Right lobe of liver (tissue), 6 donors: ENCODE measurements at places on chromosomes 2 and 18.

DNA sequence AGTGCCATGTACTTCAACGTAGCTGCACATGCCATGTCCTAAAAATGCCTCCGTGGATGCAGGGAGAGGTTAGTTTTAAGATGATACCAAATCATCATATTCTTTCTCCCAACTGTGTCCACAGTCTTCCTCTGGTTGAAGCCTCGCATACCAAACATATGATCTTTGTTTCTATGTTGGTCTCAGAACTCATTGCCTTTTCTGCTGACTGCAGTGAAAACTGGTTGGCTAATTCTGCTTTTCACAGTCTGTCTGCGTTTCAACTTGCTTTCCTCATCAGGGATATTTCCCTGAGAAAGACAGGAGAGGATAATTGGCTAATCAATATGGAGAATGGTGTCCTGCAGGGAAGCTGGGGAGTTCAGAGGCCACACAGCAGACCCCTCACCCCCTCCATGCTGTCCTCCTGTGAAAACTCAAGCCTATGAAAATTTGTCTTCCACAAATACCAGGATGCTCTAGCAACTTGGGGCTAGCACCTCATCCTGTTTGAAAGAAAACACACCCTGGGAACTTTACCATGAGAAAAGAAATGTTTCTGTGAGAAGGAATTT lies 192.2 kb upstream of the PXDN start:
- H3K36me3 ChIP-seq, result no peaks in the 10 kb centered on the region
- no peaks in the 10 kb centered on the region for H3K27me3 ChIP-seq
- no peak for DNase-seq
- H3K4me3 ChIP-seq, result no peak overlapping the region

- DNase-seq, result no peak
- H3K27ac ChIP-seq, result no peak overlapping the region
- H3K27me3 ChIP-seq, result no peaks in the 10 kb centered on the region
- H3K36me3 ChIP-seq, result no peaks in the 10 kb centered on the region
- no peak overlapping the region for H3K4me3 ChIP-seq
These were observed 117.8 kb upstream of the SMAD2 start for GRCh38 chr18:48048251-48048650.

- peaks cover 12% of the 10 kb centered on the region for H3K36me3 ChIP-seq
- no peak overlapping the region for H3K4me3 ChIP-seq
- H3K27me3 ChIP-seq, result no peaks in the 10 kb centered on the region
- H3K4me1 ChIP-seq, result peaks cover 6% of the 10 kb centered on the region
- DNase-seq, result no peak
These were observed 38.5 kb downstream of the NPC1 start for GRCh38 chr18:23547846-23548245.

DNA sequence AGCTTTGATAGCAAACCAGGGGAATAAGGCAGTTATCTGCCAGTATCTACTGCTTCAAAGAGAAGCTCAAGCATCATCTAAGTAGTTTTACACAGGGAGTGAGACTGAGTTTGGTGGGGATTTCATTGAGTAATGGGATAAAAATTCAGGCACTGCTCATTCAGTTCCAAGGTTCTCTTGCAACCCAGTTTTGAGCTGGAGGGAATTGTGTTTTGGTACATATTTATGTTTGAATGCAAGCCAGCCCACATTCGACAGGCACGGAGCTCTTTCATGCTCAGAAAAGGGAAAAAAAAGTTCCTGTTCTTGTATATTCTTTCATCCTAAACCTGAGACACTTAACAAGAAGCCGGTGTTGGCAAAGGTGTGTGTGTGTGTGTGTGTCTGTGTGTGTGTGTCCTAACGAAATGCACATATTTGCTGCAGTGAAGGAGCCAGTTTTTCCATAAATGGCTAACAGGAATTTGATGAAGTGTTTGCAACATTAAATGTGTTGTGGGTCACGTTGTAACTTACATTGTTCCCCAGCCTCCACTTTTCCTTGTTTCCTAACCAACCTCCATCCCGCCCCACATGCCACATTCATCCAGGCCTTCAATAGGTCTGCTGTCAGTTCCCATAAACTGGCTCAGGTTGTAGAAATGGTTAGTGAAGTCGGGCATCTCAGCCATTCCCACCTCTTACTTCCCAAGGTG lies 311.1 kb downstream of the TXNL1 start:
- H3K4me1 ChIP-seq, result no peaks in the 10 kb centered on the region
- no peaks in the 10 kb centered on the region for H3K36me3 ChIP-seq
- no peak overlapping the region for H3K27ac ChIP-seq
- no peaks in the 10 kb centered on the region for H3K27me3 ChIP-seq

DNA sequence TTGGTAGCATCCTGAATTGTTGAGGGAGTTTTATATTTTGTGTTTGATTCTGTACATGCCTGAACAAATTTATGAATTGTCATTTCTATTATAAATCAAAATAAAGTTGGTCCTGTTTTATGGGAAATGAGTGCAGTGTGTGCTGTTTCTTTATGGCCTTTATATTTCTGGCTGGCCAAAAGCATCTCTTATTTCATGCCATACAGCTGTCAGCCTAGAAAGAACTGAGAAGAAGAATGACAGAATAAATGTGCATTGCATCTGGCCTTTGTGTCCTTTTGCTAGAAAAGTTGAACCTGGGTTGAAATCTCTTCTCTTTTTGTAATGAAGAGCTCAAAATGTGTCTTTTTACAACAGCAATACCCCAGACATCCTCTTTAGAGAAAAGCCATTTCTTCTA lies 474.7 kb upstream of the LRATD1 start:
- no peak overlapping the region for H3K27ac ChIP-seq
- no peaks in the 10 kb centered on the region for H3K27me3 ChIP-seq
- H3K4me3 ChIP-seq, result no peak overlapping the region
- no peaks in the 10 kb centered on the region for H3K36me3 ChIP-seq
- H3K4me1 ChIP-seq, result no peaks in the 10 kb centered on the region

- no peaks in the 10 kb centered on the region for H3K4me1 ChIP-seq
- H3K27me3 ChIP-seq, result no peaks in the 10 kb centered on the region
- DNase-seq, result no peak
- no peak overlapping the region for H3K4me3 ChIP-seq
- no peak overlapping the region for H3K27ac ChIP-seq
These were observed 233.2 kb downstream of the TCF4 start for GRCh38 chr18:55354795-55355194.

DNA sequence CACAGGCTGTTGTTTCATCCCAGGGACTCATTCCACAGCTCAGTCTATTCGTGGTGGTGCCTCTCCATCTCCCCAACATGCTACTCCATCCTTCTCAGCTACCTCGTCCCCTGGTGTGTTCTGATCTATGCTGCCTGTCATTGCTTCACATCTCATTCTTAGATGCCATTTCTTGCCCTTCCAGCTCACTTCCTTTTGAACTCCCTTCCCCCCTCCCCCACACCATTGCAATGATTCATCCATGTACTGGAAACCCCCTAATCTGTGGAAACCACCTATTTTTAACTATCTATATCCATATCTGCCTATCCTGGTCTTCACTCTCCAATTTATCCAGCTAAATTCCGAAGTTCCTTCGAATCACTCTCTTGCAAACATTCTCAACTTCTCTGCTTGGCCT lies 65.7 kb upstream of the PARD3B start:
- no peak overlapping the region for H3K4me3 ChIP-seq
- DNase-seq, result no peak
- no peak overlapping the region for H3K27ac ChIP-seq
- no peaks in the 10 kb centered on the region for H3K36me3 ChIP-seq
- H3K27me3 ChIP-seq, result no peaks in the 10 kb centered on the region
- H3K4me1 ChIP-seq, result no peaks in the 10 kb centered on the region

DNA sequence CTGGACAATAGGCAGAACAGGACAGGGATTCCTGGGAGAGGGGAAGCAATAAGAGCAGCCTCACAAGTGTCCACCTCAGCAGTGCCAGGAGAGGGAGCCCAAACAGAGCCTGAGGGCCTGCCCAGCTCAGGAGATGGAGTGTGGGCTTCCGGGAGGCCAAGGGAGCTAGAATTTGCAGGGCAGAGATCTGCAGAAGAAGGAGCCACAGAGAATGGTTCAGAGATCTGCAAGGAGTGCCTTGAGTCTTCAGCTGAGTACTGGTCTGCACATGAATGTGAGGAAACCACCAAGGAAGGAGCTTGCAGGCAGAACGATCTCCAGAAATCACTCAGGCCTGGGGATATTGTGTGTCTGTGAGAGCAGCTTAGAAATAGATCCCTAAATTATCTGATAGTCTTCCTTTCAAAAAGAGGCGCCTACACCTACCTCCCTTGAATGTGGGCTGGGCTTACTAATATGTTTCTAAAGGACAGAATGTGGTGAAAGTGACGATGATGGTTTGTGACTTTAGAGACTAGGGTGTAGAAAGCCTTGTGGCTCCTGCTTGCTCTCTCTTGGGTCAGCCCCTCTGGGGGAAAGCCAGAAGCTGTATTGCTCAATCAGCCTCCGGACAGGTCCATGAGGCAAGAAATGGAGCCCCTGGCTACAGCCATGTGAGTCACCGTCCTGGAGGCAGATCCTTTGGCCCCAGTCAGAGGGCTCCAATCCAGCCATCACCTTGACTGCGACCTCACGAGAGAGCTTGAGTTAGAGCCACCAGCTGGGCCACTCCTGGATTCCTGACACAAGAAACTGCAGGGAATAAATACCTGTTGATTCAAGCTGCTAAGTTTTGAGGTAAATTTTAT lies 7.6 kb upstream of the LPIN1 start:
- H3K36me3 ChIP-seq, result no peaks in the 10 kb centered on the region
- no peak overlapping the region for H3K27ac ChIP-seq
- H3K4me1 ChIP-seq, result peaks cover 22% of the 10 kb centered on the region
- H3K27me3 ChIP-seq, result no peaks in the 10 kb centered on the region

GRCh38 chr2:146228466-146229058 lies 1616.3 kb upstream of the ACVR2A start:
- DNase-seq, result no peak
- no peaks in the 10 kb centered on the region for H3K36me3 ChIP-seq
- no peaks in the 10 kb centered on the region for H3K27me3 ChIP-seq
- H3K4me3 ChIP-seq, result no peak overlapping the region
- no peaks in the 10 kb centered on the region for H3K4me1 ChIP-seq

DNA sequence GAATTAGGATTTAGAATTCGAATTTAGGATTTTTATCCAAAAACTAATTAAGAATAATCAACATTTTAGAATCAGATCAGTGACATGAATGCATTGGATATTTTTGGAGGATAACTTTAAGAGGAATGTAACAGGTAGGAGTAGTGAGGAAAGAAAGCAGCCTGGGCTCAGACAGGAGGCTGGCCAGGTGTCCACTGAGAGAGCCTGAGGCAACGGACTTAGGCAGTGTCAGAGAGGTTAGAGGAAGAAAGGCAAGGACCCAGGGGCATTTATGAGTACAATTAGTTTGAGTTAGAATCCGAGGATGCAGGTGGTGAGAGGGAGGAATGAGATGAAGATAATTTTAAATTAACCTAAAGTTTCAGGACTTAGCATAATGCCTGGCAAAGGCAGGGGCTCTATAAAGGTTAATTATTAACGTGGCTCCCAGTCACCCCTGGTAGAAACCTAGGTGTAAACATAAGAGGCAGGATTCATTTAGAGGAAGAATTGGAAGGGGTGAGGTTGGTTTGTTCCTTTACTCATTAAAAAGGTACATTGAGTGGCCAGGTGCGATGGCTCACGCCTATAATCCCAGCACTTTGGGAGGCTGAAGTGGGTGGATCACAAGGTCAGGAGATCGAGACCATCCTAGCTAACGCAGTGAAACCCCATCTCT lies 507.1 kb downstream of the TMEM182 start:
- no peak overlapping the region for H3K4me3 ChIP-seq
- H3K27ac ChIP-seq, result no peak overlapping the region
- no peaks in the 10 kb centered on the region for H3K4me1 ChIP-seq
- no peak for DNase-seq
- H3K36me3 ChIP-seq, result no peaks in the 10 kb centered on the region

DNA sequence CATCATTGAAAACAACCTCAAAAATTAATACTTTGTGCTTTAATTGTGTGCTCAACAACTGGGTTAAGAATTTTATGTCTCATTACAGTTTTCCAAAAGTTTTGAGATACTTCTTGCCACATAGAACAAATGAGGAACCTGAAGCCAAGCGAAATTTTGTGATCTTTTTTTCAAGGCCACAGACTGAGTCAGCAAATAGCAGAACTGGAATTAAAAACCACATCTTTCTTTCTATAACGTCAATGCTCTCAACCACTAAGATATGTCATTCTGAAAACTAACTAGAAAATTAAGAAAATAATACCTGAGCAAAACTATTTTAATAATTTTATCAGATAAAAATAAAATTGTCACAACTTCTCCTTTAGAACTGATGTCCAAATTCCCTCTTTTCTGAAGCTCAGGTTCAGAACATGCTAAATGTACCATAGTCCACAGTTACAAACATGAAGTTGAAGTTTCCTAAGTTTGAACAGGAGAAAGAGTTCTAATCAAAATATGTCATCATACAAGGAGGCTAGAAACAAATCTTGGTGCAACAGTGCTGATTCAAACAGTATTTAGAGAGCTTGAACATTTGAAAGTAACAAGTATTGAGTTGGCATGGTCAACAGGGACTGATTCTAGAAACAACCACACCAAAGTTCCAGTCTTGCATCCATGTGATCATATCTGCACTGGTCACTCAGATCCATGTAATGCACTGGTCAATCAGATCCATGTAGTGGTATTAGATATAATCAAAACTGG lies 27.6 kb upstream of the CALCRL start:
- no peak for DNase-seq
- H3K27ac ChIP-seq, result no peak overlapping the region
- no peak overlapping the region for H3K4me3 ChIP-seq
- H3K4me1 ChIP-seq, result no peaks in the 10 kb centered on the region
- H3K27me3 ChIP-seq, result no peaks in the 10 kb centered on the region

- H3K4me1 ChIP-seq, result no peaks in the 10 kb centered on the region
- DNase-seq, result no peak
- H3K4me3 ChIP-seq, result no peak overlapping the region
- no peaks in the 10 kb centered on the region for H3K27me3 ChIP-seq
- no peak overlapping the region for H3K27ac ChIP-seq
These were observed 354.2 kb downstream of the ZEB2 start for GRCh38 chr2:144165599-144166250.

- no peaks in the 10 kb centered on the region for H3K27me3 ChIP-seq
- H3K36me3 ChIP-seq, result no peaks in the 10 kb centered on the region
- no peaks in the 10 kb centered on the region for H3K4me1 ChIP-seq
- H3K27ac ChIP-seq, result no peak overlapping the region
These were observed 505.7 kb upstream of the LRATD1 start for GRCh38 chr2:14126846-14127245.

DNA sequence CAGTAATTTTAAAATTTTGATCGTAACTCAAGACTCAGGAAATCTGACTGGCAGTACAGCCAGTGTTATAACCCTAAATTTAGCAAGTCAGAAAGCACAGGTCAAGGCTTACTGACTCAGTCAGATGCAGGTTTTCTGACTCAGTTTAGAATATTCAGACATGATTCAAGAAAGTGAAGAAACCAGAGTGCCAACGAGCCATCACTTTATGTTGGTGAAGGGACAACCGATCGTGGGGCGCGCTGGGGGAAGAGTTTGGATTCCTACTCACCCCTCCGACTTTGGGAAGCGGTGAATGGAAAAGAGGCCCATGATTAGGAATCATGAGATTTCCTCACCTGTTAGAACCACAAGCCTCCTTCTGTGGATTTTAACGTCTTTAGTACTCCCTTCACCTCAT lies 998 bp downstream of the RNF149 start:
- H3K4me1 ChIP-seq, result no peaks in the 10 kb centered on the region
- H3K27me3 ChIP-seq, result no peaks in the 10 kb centered on the region
- DNase-seq, result no peak
- no peaks in the 10 kb centered on the region for H3K36me3 ChIP-seq
- peak overlapping the region; percentile 99 for H3K27ac ChIP-seq

GRCh38 chr18:22848615-22849014 lies 84.5 kb upstream of the RBBP8 start:
- no peak for DNase-seq
- no peak overlapping the region for H3K4me3 ChIP-seq
- no peaks in the 10 kb centered on the region for H3K36me3 ChIP-seq
- no peaks in the 10 kb centered on the region for H3K27me3 ChIP-seq
